T-cell (primary cell): ENCODE measurements at places on chromosomes 7 and 10.

DNA sequence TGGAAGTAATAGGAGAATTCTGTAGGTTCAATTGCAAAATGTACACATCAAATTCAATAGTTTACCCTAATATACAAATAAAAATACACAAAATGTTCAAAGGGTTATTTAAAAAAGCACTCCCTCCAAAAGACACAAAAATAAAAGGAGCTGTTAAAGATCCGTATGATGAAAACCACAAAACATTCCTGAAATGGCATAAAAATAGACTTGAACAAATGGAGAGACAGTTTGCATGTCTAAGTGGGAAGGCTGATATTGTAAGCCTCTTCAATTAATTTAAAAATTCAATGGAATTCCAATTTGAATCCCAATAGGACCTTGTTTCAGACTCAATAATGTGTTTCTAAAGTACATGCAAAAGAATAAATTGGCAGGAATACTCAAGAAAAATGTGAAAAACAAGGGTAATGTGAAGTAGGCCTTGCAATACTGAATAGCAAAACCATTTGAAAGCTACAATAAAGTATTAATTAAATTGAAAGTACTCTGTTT lies 38.0 kb upstream of the INSYN2A start:
- DNase-seq = no peak

- DNase-seq = no peak
These were observed 118.7 kb downstream of the ICA1 start for GRCh38 chr7:8143151-8143874.

DNA sequence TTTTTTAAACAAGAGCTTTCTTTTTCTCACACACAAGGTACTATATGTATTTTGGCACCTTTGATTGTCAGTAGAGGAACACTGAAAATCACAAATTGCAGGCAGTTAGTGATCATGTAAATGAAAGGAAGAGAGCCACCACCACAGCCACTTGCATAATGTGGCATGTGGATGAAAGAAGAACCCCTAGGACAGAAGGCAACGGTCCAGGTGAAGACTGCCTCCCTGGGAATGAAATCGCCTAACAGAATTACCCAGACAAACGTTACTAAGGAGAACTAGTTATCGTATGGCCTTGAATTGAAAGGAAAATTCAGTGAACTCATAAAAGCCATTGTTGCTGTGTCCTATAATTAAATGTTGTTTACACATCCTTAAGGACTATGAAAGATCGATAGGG lies 41.2 kb upstream of the PTPRZ1 start:
- DNase-seq = no peak

DNA sequence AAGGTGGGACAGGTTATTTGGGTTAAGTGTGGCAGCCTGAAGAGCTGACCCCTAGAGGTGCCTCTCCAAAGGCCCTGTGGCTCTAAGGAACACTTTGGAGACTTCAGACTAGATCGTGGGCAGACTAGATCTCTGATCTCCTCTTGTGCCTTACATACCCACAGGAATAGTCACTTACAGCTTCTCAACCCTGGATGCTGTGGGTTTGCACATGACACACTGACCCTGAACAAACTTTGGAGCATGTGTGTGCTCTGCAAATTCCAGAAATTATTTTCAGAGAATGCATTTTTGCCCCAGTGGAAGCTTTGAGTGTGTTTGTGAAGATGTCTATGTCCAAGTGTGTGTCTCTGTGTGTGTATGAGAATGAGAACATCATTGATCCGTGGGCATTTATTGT lies 119.6 kb downstream of the EMX2 start:
- DNase-seq = no peak

GRCh38 chr7:1368184-1368681 lies 91.0 kb downstream of the MICALL2 start:
- DNase-seq = no peak

- DNase-seq = no peak
These were observed 66.6 kb upstream of the PHYHIPL start for GRCh38 chr10:59109826-59110225.

DNA sequence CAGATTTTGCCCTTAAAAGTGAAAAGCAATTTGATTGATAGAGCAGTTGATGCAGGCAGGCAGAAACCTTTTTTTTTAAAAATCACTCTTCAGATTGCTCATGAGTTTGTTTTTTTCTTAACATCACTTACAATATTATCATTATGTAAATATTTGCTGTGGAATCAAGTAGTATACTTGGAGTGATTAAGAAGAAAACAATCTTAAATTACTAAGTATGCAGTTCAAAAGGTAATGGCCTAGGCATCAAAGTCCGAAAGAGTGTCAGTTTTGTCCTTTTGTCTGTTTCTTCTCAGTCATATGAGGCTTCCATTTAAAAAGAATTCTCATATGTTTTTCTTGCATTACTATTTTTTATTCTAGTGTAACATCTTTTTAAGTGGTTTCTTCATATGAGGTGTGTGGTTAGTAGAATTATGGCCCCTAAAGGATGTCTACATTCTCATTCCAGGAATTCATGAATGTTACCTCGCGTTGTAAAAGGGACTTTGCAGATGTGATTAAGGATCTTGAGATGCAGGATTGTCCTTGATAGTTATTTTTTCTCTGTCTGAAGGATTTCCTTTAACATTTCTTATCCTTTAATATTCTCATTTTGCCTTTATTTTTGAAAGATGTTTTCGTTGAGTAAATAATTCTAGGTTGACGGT lies 44.0 kb downstream of the BICC1 start:
- no peak for DNase-seq

DNA sequence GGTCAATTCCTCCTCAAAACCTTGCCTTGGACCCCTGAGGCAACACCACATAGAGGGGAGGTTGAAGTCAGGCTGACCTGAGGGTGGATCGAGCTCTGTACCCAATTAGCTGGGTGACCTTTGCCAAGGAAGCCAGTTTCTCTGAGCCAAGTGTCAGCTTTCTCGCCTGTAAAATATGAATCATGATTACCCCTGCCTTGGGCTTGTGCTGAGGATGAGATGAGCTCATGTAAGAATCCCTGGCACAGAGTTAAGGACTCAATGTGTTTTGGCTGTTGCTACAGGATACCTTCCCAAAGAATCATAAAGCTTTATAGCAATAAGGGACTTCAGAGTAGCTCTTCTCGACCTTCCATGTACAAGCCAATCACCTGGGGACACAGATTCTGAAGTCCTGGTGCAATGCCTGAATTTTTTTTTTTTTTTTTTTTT lies 43.5 kb upstream of the CACUL1 start:
- no peak for DNase-seq

DNA sequence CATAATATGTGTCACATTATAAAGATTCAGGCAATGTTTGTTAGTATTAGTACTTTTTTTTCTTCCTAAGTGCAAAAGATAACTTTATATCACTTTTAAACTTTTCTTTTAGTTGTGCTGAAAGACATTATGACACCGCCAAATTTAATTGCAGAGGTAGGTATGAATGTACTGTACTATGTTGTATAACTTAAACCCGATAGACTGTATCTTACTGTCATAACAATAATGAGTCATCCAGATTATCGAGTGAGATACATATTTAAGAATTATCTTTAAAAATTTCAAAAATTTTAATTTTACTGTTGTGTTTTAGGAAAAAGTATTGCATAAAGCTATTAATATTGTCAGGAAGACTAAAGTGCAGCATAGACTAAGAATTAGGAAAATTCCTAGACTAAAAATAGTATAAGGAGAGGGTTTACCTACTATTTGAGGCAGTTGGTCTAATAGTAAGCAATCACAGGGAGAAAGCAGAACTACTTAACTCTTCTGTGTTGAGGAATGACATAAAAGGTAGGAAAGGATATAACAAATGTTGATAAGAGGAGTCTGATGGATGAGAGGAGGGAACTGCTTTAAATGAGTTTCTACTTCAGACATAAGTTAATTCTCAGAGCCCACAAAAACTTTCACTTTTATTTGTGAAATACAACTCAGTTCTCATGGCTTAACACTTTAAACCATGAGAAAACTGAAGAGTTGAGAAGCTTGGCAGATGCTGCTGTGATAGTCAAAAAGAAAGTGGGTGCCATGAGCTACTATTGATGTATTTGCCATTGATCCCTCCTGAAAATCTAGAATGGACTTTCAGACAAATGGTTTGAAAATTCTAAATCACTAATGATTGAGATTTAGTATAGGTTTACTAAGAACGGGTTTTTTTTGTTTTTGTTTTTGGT lies 67.8 kb downstream of the PTEN start:
- DNase-seq = no peak

DNA sequence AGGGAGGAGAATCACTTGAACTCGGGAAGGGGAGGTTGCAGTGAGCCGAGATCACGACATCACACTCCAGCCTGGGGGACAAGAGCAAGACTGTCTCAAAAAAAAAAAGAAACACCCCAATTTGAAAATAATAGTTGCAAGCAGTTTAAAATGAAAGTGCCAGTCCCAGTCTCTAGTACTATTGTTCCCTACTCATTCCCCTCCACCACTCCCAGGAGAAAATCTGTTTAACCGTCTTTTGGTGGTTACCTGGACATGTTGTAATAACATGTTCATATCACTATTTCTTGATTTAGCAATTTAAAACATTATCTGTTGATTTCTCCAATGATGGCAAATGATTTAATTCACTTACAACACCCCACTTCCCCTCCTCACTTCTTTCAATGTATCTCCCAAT lies 44.7 kb downstream of the KIFBP start:
- no peak for DNase-seq

DNA sequence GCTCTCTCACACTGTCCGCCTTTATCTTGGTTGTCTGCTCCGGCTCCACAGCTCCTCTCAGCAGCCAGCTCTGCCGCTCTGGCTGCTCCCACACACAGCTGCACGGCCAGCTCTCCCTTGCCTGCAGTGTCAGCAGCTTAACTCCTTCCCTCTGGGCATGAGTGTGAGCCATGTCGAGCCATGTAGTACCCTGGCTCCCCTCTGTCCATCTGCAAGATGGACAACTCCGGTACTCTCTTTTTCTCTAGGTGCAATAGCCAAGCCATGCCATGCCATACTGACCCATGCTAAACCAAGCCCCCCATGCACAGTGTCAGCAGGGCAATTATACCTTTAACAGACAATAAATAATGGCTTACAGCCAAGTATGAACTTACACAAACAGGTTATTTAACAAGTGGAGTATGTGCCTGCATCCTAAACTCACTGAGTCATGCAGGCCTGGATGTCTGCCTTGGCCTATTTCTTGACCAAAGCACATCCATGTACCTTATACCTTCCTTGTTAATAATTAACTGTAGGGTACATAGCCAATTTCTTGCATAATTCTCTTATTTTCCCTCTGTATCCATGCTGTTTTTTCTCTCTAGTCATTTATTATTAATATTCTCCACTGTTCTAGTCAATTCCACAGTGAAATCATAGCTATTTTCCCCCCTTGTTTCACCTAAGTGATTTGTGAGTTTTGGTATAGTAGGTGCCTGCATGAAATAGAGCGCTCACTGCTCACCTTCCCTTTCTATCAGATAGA lies 170.9 kb downstream of the CDK14 start:
- DNase-seq = no peak

- no peak for DNase-seq
These were observed 37.0 kb downstream of the SNX13 start for GRCh38 chr7:17903337-17903736.

GRCh38 chr7:50591480-50592438 lies 26.6 kb upstream of the DDC start:
- DNase-seq = no peak

DNA sequence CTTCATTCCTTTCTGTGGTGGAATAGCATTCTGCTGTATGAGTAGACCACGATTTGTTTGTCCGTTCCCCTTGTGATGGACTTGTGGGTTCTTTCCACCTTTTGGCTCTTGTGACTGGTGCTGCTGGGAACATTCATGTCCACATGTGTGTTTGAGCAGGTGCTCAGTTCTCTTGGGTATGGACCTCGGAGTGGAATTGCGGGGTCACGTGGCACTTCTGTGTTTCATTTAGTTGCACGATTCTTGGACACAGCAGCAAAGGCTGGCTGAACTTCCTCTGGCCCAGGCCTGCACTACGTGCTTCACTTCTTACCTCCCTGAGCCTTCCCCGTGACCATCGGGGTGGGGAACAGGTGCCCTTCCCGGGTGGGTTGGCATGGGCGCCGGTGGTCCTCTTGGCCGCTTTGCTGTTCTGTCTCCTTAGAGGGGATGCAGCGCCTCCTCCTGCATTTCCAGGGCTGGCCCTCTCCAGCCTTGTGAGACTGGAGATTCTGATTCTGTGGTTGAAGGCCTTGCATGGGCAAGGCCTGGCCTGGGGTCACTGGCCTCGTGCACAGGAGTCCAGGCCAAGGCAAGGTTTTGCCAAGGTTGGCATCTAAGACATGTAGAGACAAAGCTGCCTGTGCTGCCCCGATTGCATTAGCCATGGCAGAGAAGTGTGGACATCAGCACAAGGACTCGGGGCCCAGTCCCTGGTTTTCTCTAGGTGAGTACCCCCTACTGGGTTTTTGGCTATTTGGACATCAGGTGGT lies 25.1 kb downstream of the DOCK1 start:
- no peak for DNase-seq

GRCh38 chr7:100860702-100861615 lies 6.2 kb upstream of the TRIP6 start:
- no peak for DNase-seq

GRCh38 chr10:93913706-93914105 lies 19.9 kb downstream of the SLC35G1 start:
- DNase-seq = no peak

GRCh38 chr10:100886091-100886490 lies 26.7 kb upstream of the SLF2 start:
- no peak for DNase-seq

GRCh38 chr7:157086508-157087187 lies 52.1 kb upstream of the UBE3C start:
- DNase-seq = no peak

DNA sequence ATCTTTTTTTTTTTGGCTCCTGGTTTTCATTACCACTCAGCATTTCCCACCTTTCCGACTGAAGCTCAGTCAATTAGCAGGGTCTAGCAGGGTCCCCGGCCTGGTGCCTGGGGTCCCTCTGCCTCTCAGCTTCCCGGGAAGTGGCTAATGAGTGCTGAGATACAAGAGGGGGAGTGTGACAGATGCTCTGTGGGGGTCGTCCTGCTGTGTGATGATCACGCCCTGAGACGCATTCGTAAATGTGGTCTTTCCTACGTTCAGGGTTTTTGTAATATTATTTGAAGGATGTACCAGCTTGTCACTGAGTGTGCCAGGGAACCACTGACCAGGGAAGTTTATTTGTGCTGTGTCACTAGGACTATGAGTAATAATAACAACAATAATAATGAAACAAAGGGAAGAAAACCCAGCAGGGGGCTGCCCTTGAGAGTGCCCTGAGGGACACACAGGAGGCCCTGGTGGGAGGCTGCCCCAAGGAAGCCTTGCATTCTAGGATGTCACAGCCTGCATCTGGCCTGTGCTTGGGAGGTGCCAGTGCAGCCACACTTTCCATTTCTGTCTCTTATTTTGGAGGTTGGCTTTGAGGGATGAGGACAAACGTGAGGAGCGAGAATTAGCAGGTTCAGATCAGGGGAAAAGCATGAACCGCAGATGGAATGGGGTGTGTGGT lies 337.8 kb downstream of the ADARB2 start:
- DNase-seq = no peak

DNA sequence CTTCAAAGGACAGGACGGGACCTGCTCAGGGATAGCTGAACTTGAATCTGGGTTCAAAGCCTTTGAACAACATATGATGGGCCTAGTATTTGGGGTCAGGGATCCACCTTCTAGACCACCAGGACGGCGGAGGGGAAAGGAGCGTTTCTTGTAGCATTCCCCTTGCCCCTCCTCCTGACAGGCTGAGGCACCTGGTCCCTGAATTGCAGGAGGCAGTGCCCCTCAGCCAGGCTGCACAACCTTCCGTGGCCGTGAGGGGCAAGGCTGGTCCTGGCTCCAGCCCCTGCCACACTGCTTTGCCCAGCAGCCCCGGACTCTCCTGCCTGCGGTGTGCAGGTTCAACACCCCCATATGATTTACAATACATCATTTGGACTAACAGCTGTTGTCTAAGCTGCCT lies 58.1 kb downstream of the INSIG1 start:
- no peak for DNase-seq

- no peak for DNase-seq
These were observed 71.7 kb downstream of the GNAT3 start for GRCh38 chr7:80439894-80440821.
